ENCODE measurements at places on chromosomes 4 and X.

GRCh38 chr4:25786497-25787065 is 76.2 kb downstream of the SEL1L3 start:
- no peak for DNase-seq

DNA sequence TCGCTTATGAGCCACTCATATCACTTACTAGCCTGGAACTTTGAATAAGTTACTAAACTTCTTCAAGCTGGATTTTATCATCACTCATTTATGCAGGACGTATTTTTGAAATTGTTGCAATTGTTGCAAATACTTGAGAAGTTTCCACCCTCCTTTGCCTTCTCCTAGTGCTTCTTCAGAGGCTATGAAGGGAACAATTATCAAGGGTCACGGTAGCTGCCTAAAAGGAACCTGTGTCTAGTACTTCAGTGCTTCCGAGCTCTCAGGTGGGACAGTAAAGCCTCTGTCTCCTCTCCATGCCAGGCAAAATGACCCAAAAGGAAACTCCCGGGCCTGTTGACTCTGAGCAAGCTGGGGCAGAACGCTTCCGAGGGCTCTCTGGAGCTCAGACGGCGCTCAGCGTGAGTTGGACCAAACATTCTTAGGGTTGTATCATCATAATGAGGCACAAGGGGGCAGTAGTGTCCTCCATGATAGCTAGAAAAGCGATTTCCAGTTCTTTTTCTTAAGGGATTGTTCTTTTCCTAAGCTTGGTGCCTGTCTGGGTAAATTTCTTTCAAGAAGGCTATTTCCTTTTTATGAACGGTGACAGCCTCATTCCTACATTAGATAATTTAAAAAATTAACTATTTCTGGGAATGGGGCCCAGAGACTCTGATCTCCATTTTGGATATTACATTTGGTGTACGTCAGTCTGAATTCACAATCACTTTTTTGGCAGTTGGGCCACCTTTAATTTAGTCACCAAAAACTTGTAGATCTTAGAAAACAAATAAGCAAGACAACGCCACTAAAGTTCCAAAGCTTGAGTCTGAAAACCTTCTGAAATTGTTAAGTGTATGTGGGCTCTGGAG is 73.1 kb downstream of the PACRGL start:
- no peak for DNase-seq

DNA sequence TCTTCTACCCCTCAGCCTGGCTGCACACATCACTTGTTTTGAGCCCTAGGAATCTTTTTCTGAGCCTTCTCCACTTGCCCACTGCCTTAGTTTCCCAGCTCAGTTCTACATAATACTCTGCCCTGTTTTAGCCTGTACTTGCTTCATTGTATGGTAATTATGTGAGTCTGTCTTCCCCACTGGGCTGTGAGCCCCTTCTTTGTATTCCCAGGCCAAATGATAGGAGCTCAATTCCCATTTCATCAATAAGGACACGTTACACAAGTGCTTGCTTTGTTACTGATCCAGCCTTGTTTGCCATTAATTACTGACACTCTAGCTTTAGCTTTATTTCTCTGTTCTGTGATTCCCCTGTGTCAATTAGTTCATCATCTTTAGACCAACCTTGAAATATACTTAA is 28.1 kb downstream of the KIT start:
- DNase-seq: no peak

DNA sequence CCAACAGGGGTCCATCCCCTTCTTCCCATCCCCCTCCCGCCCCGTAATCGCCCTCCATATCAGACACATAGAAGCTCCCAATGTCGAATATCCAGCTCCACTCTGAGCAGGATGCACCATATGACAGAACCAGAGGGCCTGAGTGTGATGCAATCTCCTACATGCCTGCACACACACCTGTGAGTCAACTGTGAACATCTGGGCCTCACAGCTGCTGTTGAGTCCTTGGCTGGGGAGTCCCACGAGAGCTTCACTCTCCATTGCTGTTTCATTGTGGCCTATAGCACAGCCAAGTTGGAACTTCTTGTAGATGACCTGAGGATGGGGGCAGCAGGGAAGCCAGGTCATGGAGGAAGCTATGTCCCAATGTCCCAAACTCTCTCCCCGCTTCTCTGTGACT is 8.2 kb downstream of the SLC38A5 start:
- no peak for DNase-seq

GRCh38 chr4:26238426-26238777 is 82.4 kb upstream of the RBPJ start:
- no peak for DNase-seq

- DNase-seq: no peak
Observed at GRCh38 chr4:73919691-73920090, 50.5 kb downstream of the CXCL1 start.

- DNase-seq: no peak
Observed at GRCh38 chrX:130184168-130184567, 12.4 kb downstream of the RAB33A start.

GRCh38 chrX:119474615-119475388 is 6.6 kb downstream of the SLC25A5 start:
- DNase-seq: no peak

- no peak for DNase-seq
Observed at GRCh38 chr4:139986689-139987501, 167.1 kb downstream of the MAML3 start.

DNA sequence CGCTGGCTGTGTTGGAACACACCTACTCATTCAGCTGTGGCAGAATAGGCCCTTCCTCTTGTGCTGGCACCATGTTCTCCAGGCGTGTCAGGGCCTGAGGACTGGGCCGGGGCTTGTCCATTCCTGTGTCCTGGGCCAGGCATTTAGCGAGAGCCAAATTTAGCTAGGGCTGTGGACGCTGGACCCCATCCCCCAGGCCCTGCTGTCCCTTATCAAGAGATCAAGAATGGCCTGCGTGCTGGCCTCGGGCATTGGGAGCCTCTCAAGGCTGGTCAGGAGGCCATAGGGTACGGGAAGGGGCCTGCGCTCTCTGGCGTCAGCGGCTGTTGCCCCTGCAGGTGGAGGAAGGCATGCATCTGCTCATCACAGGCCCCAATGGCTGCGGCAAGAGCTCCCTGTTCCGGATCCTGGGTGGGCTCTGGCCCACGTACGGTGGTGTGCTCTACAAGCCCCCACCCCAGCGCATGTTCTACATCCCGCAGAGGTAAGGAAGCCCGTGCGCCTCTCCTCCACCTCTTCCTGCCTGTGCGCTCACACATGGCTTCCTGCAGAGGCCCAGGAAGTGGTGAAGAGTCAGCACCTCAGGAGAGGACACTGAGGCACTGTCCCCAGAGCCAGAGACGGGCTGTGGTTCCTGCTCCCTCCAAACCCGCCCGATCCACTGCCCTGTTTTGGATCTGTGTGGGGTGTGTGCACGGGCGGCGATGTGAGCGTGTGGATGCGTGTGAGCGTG is 15.3 kb downstream of the ABCD1 start:
- no peak for DNase-seq

DNA sequence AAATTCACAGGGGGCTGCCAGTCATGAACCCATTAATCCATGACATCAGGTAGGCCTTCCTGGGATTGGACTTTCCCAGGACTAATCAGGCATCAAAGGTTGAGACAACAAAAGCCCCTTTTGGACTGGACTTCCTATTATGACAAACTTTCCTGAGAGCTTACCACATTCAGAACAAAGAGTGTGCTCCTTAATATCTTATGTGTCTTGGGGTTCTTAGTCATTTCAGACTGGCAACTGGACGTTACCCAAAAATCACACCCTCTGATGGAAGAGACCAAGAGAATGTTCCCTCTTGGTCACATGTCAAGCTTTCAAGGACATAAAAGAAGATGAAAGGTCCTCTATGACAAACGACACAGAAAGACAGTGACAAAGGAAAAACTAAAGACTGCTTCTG is 31.6 kb upstream of the PPP1R2C start:
- DNase-seq: no peak

- peak; percentile 30 for DNase-seq
Observed at GRCh38 chrX:19886883-19887531, 393 bp downstream of the SH3KBP1 start.

- DNase-seq: no peak
Observed at GRCh38 chr4:86685401-86685800, 91.3 kb downstream of the PTPN13 start.

GRCh38 chr4:61783050-61783449 is 582.9 kb downstream of the ADGRL3 start:
- DNase-seq: no peak

DNA sequence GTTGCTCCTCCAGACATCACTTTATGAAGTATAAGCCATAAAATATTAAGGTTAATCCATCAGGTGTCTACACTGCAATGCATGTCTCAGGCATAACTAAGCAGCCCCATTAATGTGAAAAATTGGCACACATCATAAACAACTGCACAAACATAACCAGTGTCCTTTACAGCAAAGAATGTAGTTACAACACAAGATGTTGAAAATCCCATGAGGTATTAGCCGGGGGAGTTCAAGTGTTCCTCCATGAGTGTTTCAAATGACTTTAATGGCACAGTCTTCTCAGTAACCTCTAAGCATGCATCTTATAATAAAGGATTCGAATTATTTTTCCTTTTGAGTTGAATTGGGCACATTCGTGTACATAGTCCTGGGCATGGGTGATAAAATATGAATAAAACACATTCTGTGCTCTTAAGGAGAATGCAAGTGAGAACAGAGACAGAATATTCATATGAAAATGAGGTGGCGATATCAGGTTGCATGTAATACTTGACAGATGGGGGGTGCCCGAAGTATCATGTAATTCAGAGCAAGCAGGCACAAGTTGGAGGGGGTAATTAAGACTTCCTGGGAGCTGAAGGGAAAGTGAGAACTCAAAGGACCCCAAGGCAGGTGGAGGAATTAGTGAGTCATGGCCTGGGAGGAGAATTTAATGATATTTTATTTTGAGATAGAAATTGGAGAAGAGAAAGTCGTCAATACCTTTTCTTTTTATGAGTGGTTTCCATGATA is 18.2 kb upstream of the VCX2 start:
- DNase-seq: no peak

DNA sequence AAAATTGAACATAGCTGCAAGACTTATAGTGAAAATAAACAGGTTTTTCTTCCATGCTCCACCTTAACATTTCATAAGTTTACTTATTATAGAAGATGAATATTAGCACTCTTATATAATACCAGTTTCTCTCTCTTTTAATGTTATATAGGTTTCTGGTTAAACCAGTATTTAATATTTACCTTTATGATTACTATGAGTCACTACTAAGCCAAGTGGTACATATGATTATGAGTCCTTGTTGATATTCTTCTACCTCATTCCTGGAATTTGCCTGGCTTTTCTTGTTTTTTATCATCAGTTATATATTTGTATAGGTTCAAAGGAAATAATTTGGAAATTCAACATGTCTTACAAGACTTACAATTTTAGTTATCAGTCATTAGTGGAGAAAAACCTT is 89.9 kb upstream of the MAOA start:
- no peak for DNase-seq

- DNase-seq: no peak
Observed at GRCh38 chr4:145956288-145956890, 17.8 kb upstream of the ZNF827 start.

DNA sequence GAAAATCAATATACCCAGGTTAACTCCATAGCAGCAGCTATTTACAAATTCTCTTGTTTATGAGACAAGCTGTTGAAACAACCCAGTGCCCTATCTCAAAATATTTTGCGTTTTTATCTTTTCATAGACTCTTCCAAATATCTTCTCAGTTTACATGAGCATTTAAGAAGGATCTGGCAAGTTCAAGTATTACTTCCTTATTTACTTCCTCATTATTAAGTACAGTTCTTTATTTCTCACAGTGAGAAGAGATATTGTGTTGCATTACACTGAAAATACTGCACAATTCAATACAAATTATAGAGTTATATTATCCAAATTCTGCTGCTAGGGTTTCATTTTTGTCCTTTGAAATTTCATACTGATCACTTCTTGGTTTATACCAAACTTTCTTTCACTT is 43.6 kb upstream of the UCP1 start:
- no peak for DNase-seq

- DNase-seq: no peak
Observed at GRCh38 chrX:87572901-87573300, 55.3 kb downstream of the KLHL4 start.

GRCh38 chr4:112023402-112023950 is 121.8 kb upstream of the FAM241A start:
- no peak for DNase-seq

- DNase-seq: no peak
Observed at GRCh38 chrX:15055146-15055930, 182.1 kb downstream of the MOSPD2 start.

DNA sequence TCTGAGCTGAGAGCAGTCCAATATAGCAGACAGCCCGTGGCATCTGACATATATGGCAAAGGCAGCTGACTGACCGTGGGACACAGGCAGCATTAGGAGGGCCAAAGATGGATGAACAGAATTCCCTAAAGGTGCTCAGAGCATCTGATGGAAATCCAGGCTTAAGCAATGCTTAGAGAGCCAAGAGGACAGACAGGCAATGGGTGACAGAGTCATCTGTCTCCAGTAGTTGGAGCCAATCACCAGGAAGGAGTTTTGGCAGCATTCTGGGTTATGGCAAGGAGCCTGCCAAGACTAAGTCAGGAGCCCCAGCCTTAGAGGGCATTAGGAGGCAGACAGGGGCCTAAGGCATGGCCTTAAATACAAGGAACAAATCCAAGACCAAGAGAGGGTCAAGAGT is 153.3 kb upstream of the USP9X start:
- DNase-seq: no peak

DNA sequence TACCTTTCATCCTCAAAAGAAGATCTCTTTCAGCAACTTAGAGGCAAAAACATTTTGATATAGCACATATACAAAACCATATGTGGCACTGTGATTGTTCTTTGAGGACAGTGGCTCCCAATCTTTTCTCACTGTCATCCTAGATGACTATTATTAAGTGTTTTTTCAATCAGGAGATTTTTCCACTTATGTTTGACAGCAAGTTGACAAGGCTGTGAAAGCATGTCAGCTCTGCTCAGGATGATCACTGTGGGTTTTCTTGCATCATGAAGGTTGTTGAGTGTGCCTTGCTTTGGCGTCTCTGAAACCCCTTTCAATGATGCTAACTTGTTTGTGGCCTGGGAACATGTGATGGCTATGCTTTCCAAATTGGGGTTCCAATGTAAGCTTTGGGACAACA is 20.2 kb upstream of the NSUN7 start:
- no peak for DNase-seq

DNA sequence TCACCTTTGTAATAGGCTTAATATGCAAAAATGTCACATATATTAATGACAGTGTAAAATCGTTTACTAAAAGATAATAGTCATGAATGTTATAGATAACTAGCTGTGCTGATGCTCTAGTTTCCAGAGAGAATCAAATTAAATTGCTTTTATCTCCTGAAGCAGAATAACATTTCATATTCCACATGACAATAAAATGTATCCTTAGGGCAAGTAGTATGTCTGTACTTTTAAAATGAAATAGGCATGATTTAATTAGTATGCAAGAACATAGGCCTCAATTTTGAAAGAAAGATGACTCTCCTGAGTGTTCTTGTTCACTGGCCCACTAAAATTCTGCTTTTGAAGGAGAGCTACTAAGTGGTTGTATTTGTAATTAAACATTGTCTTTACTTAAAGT is 1027.0 kb downstream of the ARAP2 start:
- no peak for DNase-seq

All from stimulated activated CD8-positive, alpha-beta memory T cell treated with anti-CD3 and anti-CD28 coated beads, Interleukin-4, amount 100 ng/mL, for 1 hour (primary cell).